ENCODE measurements at places on chromosomes 12 and 14. TPM values are rescaled to one million over a fixed set of nuclear protein-coding genes. Genes with fewer than 3 reads are reported as not detected.

Gene CRY1
- 15.3 TPM for total RNA-seq

Gene CISTR
- total RNA-seq = not detected

Gene A2M
- not detected for total RNA-seq

Gene SOX5
- total RNA-seq = not detected

Gene ST8SIA1
- 0.20 TPM for total RNA-seq

Gene SNRPF
- 6.3 TPM for total RNA-seq

Gene AHNAK2
- total RNA-seq = 31.3 TPM

Gene LTBR
- total RNA-seq = 35.0 TPM

Gene TAS2R10
- total RNA-seq = not detected

Gene RHEBL1
- 0.16 TPM for total RNA-seq

Gene OTOGL
- total RNA-seq = 0.32 TPM

- no peak for DNase-seq
These were observed 375.7 kb downstream of the NELL2 start for GRCh38 chr12:44500423-44500822.

GRCh38 chr12:39510001-39510400 lies 67.1 kb upstream of the KIF21A start:
- no peak for DNase-seq

GRCh38 chr14:32382704-32383103 lies 53.6 kb downstream of the AKAP6 start:
- peak; percentile 23 for DNase-seq

GRCh38 chr12:2011643-2012607 lies 7.7 kb upstream of the DCP1B start:
- DNase-seq = no peak

- no peak for DNase-seq
These were observed 172.0 kb downstream of the TRHDE start for GRCh38 chr12:72444125-72444524.

DNA sequence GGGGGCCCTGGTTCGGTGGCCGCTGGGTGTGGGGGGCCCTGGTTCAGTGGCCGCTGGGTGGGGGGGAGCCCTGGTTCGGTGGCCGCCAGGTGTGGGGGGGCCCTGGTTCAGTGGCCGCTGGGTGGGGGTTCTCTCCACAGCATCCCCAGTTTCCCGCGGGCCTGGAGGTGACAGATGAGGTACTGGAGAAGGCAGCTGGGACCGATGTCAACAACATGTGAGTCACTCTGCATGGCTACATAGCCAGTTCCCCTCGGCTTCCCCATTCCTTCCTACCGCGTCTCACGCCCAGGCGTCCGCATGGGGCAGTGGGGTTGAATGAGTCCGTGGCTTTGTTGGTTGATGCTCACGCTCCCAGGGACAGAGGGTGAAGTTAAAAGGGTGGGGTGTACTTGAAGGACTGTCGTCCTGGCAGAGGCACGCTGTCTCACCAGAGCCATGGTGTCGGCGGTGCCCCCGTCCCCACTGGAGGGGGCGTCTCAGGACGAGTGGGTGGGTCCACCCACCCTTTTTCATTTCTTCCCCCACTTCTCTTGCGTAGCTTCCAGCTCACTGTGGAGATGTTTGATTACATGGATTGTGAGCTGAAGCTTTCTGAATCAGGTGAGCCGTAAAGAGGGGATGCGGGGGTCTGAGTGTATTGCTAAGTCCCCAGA lies 15.6 kb downstream of the HIP1R start:
- DNase-seq = peak; percentile 57

DNA sequence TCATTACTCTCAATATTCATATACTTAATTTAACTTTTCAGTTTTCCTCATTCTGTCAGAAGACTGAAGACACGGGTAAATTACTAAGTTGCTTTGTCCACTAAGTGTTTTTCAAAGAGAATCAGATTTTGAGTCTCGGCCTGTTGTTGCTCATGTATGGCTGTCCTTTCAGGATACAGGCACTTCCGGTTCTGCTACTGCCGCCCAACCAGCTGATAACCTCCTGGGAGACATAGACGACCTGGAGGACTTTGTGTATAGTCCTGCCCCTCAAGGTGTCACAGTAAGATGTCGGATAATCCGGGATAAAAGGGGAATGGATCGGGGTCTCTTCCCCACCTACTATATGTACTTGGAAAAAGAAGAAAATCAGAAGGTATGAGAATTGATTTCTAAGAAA lies 28.3 kb upstream of the TEAD4 start:
- DNase-seq = no peak

DNA sequence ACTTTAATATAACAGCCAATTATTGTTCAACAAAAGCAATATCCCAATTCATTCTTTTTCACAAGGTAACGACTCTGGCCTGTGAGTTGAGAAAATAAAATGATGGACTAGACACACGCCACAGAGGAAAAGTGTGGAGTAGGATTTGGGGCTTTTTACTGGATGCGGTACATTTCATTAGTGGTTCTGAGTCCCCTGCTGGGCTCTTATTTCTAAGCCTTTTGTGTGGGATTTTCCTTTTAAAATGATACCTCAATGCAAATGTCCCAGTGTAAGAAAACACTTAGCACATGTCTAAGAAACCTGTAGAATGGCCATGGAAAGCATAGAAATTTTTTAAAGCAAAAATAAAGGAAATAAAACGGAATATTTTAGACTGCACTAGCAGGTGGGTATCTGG lies 73.4 kb downstream of the C12orf42 start:
- DNase-seq = no peak

DNA sequence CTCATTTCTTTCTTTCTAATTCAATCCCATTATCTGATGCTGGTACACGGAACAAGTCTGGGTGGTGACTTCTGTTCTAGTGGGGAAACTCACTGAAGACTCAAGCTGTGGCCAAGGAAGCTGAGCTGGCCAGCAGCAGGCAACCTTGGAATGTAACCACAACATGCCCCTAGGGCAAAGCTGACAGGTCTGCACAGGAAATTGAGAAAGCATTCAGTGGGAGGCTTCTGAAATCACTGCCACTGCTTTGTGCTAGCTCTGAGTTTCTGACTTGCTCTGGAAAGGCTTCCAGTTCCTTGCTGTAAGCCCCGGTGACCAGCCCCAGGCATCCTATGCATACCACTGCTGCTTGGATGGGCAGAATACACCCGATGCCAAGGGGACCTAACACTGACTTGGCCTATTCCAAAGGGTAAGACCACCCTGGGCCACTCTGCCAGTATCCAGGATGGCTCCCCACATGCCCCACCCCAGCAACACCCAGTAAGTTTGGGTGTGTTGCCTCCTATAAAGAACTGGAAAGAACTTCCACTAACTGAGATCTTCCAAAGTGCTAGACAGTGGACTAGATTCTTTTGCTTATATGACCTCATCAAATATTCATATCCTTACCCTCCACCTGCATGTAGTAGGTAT lies 84.5 kb upstream of the CDKN3 start:
- peak; percentile 86 for DNase-seq

GRCh38 chr12:121789800-121790728 lies 3.4 kb downstream of the RHOF start:
- no peak for DNase-seq

GRCh38 chr14:100100032-100100703 lies 34.9 kb downstream of the EVL start:
- DNase-seq = no peak

GRCh38 chr14:92695562-92695961 lies 52.9 kb downstream of the LGMN start:
- no peak for DNase-seq

- peak; percentile 73 for DNase-seq
These were observed 126.8 kb upstream of the MAP1LC3B2 start for GRCh38 chr12:116432314-116432750.

- peak; percentile 91 for DNase-seq
These were observed 71.2 kb downstream of the VCPKMT start for GRCh38 chr14:50045039-50045711.

GRCh38 chr12:29067430-29067829 lies 81.6 kb upstream of the FAR2 start:
- DNase-seq = no peak

DNA sequence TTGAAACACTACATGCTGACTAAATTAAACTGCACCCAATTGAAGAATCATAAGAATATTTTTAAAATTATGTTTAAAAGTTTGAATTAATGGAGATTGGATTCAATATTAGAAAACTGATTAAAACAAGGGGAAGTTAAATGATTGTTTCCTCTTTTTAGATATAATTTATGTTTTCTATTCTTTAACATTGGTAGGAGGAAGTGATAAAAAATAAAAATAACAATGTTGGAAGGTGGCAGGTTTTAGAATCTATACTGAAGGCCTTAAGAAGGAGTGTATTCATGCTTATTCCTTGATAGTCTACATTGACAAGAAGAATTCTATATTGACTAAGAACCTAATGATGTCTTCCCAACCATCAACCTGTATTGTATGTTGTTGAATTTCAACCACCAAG lies 168.1 kb downstream of the PDZRN4 start:
- no peak for DNase-seq

DNA sequence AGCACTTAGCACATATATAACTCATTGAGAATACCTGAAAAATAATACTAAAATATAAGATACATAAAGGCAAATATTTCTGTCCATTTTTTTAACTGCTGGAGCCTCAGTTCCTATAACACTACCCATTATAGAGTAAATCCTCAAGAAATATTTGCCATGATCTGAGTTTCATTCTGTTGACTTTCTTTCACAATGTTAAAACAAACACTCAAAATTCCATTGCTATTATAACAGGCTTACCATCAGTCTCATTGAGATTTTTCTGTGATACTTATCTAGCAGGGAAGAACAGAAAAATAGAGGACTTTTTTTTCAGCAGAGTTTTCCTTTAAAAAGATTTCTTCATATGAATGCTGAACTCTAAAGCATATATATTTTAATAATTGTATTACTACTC lies 24.5 kb downstream of the LMO3 start:
- DNase-seq = no peak

- no peak for DNase-seq
These were observed 479.7 kb upstream of the RGS6 start for GRCh38 chr14:71452539-71452938.

DNA sequence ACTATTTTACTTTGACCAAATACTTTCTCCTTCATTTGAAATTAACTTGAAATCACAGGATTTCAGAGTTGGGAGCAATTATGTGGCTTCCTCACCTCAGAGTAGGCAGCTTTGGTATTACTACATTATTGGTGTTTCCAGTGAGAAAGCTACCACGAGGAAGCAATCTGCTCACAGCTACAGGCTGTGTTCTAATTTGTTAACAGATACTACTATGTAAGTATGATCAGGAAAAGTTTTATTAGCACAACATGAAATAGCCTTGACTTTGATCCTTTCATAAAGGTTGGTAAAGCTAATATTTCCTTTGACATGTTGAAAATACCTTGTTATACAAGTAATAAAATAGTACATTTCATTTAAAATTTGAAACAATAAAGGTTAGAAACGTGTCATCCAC lies 30.6 kb downstream of the TAOK3 start:
- DNase-seq = no peak

DNA sequence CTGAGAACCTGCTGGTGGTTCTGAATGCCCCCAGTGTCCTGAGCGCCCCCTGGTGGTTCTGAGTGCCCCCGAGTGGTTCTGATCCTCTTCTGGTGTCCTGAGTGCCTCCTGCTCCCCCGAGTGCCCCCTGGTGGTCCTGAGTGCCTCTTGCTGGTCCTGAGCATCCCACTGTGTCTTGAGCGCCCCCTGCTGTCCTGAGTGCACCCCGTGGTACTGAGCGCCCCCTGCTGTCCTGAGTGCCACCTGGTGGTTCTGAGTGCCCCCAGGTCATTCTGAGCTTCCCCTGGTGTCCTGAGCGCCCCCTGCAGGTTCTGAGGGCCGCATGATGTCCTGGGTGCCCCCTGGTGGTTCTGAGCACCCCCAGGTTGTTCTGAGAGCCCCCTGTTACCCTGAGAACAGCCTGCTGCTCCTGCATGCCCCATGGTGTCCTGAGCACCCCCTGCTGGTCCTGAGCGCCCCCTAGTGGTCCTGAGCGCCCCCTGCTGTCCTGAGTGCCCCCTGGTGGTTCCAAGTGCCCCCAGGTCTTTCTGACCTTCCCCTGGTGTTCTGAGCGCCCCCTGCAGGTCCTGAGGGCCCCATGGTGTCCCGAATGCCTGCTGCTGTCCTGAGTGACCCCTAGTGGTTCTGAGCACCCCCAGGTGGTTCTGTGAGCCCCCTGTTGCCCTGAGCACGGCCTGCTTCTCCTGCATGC lies 1165.4 kb downstream of the TMEM121 start:
- no peak for DNase-seq

DNA sequence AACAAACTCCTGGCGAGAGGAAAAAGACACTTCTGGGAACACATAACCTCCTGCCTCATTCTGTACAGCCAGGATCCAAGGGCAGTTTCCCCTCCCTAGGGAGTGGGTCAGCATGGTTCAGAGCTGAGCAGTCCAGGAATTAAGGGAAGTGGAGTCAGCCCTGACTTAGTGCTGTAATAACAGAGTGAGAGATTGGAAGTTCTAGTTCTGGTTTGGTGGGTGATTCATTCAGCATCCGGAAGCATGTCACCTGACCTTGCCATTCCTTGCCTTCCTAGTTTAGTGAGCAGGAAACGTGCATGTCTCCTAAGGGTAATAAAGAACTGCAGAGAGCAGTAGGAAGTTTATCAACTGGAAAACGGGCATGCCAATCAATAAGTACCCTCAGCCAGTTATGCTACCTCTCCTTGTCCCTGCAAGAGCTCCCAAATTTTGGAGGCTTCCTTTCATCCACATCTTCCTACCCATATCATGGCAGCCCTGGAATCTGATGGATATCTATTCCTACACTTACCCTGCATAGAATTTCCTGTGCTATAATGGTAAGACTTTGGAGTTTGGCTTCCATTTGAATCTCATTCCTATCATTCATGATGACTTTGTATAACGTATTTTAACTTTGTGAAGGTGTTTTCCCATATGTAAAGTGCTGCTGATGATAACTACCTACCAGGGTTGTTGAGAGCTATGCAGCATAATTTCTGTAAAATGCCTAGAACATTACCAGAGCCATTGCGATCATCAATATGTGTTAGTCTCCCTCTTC lies 28.5 kb upstream of the MAGOHB start:
- DNase-seq = peak; percentile 14

GRCh38 chr14:72196237-72197015 lies 264.2 kb downstream of the RGS6 start:
- DNase-seq = no peak

DNA sequence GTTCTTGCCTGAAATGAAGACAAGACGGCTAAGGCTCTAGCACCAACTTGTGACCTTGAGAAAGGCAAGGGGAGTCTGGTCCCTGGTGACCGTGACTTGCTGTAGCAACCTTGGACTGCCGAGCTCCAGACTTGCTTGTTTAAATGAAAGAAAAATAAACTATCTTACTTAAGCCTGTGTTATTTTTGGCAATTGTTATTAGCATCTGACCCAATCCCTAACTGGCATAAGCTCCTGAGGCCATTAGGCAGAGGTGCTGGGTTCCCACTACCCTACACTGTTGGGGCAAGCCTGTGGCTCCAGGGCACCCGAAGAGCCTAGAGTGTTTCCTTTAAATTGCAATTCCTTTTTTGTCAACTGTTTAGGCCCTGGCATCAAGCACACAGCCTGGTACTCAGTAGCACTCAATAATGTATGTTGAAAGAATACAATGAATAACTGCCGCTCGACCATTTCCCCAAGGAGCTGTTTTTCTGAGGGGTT lies 106.9 kb upstream of the HIF1A start:
- DNase-seq = peak; percentile 41

All from MG63 (cell line).